ENCODE measurements at places on chromosomes 12 and 14. TPM values are rescaled to one million over a fixed set of nuclear protein-coding genes. Genes with fewer than 3 reads are reported as not detected.

The HOXC4 gene
- total RNA-seq = not detected

GRCh38 chr12:646442-647384, 16.5 kb downstream of the NINJ2 start:
- DNase-seq = peak; percentile 42

- no peak for DNase-seq
These were observed 174.5 kb upstream of the RBM19 start for GRCh38 chr12:114140576-114140975.

- DNase-seq = peak; percentile 72
These were observed 253.8 kb downstream of the RMST start for GRCh38 chr12:97716356-97716755.

GRCh38 chr14:95021588-95021987, 135.7 kb downstream of the DICER1 start:
- peak; percentile 68 for DNase-seq

DNA sequence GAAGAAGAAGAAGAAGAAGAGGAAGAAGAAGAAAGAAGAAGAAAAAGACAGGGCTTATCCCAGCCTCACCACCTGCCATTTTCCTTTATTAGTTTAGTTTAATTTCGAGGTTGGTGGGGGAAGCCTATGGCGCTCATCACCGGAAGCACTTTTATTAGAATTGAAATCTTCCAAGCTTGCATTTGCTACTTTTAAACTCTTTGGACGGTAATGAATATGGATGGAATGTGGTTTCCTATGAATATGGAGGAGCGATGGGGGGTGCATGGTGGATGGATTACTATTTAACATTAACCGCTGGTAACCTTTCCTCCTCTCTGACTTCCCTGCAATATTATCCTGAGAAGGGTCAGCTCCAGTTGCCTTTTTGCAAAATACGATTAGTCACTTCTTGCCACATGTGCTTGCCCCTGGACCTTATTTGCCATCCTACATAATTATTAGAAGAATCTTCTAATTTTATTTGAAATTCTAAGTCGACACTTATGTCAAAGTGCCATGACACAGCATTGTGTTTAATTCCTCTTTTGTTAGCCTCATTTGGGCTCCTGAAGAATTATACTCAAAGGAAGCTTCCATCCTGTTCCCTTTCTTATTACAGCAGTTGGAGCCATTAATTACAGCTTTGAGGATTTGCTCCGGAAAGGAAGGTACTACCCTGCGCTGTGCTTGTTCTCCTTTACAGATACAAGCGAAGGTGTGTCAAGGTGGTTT, 424.5 kb downstream of the VRK1 start:
- no peak for DNase-seq

The SLC25A21 gene
- total RNA-seq = 1.9 TPM

The RBP5 gene
- total RNA-seq = 27.3 TPM

The LRRC43 gene
- 2.9 TPM for total RNA-seq

- no peak for DNase-seq
These were observed 15.7 kb upstream of the SLC2A3 start for GRCh38 chr12:7951671-7952070.

GRCh38 chr12:6774499-6775062, 2.3 kb downstream of the LAG3 start:
- no peak for DNase-seq

- DNase-seq = no peak
These were observed 290.7 kb upstream of the AMIGO2 start for GRCh38 chr12:47370421-47370820.

The METTL1 gene
- total RNA-seq = 28.7 TPM

- DNase-seq = no peak
These were observed 186.1 kb downstream of the SLC2A13 start for GRCh38 chr12:39919790-39920189.

The DBX2 gene
- total RNA-seq = not detected

- DNase-seq = no peak
These were observed 129.3 kb upstream of the FLRT2 start for GRCh38 chr14:85400678-85401077.

GRCh38 chr14:51488569-51489220, 163.0 kb upstream of the FRMD6 start:
- no peak for DNase-seq

- no peak for DNase-seq
These were observed 990.3 kb downstream of the AACS start for GRCh38 chr12:126055521-126055920.

DNA sequence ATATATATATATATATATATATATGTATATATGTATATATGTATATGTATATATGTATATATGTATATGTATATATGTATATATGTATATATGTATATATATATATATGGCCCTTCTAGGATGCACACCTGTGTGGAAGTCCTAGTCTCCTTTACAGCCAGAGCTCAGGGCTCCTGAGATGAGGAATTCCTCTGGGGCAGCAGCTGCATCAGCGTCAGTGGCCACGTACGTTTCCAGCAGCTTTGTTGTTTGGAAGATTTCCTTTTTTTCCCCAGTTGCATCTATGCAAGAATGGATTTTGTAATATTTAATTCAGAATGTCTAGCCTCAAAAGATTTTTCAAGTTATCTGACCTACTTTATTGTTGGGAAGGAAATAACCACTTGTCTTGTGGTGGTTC, 68.6 kb downstream of the TNFAIP2 start:
- DNase-seq = no peak

DNA sequence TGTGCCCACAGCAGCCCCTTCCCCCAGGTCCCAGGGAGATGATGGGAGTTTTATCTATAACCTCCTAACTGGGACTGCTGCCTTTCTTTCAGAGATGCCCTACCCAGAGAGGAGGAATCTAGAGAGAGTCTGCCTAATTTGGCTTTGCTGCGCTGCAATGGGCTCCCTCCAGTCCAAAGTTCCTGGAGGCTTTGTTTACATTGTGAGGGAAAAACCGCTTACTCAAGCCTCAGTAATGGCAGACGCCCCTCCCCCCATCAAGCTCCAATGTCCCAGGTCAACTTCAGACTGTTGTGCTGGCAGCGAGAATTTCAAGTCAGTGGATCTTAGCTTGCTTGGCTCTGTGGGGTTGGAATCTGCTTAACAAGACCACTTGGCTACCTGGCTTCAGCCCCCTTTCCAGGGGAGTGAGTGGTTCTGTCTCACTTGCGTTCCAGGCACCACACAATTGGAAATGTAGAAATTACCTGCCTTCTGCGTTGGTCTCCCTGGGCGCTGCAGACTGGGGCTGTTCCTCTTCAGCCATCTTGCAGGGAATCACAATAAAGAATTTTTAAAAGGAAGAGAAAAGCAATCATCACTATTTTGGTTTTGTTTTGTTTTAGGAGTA, 262.5 kb downstream of the FOXG1 start:
- peak; percentile 81 for DNase-seq

The FANCM gene
- 9.8 TPM for total RNA-seq

The AHNAK2 gene
- 2.2 TPM for total RNA-seq

DNA sequence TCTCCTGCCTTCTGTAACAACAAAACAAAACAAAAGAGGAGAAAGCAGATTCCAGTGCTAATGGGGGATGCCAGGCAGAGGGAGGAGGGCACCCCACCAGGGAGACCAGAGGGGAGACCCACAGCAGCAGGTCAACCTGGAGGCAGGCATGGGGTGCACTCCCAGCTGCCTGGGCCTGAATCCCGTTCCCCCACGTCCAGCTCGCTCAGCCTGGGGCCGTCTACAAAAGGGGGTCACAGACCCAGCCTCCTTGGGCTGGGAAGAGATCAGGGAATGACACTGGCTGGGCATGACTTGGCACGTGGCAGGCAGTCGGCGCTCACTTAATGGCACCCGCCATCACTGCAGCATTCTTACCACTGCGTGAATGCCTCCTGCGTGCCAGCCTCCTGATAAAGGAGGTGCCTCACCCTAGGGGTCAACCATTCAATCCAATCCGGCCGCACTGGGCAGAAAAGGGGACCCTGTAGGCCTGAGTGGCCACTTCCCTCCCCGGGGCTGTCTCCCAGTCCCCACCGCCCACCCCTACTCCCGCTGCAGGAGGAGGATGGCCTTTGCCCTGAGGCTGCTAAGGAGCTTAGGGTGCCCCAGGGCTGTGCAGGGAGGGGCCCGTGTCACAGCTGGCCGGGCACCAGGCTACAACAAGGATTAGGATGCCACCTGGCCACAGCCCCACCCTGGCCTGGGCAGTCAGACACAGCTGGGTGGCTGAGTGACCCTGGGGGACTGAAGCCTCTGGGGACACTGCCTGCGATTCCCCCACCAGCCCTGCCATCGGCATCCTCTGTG, 87.5 kb downstream of the NCOR2 start:
- DNase-seq = no peak

DNA sequence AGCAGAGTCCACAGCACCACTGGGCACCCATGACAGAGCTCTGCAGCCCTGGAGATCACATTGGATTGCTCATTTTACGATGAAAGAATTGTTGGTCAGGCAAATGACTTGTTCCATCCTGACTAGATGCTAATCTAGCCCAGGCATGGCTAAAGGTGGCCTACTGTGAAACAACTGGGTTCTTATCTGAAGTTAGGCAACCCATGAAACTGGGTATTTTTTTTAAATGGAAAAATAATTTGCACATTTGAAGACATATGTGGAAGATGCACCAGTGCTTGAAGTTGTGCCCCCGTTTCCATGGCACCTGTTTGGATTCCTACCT, 8.3 kb downstream of the PYGL start:
- DNase-seq = no peak

The CD69 gene
- not detected for total RNA-seq

The KCNA5 gene
- total RNA-seq = not detected

The CLEC2B gene
- not detected for total RNA-seq

- DNase-seq = no peak
These were observed 31.4 kb downstream of the PRPF40B start for GRCh38 chr12:49654715-49655114.

- no peak for DNase-seq
These were observed 17.0 kb upstream of the IRF2BPL start for GRCh38 chr14:77045238-77046162.

The CAPRIN2 gene
- total RNA-seq = 88.5 TPM

Measured in endodermal cell (in vitro differentiated cells).